ENCODE measurements at places on chromosomes 7 and 10.

GRCh38 chr7:10767771-10768170 is 205.9 kb upstream of the PHF14 start:
- DNase-seq, result no peak

DNA sequence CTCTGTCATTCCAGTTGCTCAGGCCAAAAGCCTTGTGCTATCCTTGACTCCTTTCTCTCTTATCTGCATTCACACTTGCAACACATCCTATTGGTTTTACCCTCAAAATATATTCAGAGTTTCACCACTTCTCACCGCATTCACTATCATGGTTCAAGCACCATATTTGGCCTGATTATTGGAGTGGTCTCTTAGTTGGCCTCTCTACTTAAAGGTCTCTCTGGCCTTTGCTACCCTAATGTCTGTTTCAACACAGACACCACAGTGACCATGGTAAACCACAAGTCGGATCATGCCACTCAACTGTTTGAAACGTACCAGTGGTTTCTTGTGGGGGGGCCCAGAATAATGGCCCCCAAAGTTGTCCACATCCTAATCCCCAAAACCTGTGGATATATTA is 15.2 kb upstream of the PDZD8 start:
- no peak for DNase-seq

GRCh38 chr7:133053321-133053891 is 28.5 kb downstream of the CHCHD3 start:
- DNase-seq, result no peak

GRCh38 chr7:73876973-73877372 is 16.0 kb downstream of the TMEM270 start:
- no peak for DNase-seq

DNA sequence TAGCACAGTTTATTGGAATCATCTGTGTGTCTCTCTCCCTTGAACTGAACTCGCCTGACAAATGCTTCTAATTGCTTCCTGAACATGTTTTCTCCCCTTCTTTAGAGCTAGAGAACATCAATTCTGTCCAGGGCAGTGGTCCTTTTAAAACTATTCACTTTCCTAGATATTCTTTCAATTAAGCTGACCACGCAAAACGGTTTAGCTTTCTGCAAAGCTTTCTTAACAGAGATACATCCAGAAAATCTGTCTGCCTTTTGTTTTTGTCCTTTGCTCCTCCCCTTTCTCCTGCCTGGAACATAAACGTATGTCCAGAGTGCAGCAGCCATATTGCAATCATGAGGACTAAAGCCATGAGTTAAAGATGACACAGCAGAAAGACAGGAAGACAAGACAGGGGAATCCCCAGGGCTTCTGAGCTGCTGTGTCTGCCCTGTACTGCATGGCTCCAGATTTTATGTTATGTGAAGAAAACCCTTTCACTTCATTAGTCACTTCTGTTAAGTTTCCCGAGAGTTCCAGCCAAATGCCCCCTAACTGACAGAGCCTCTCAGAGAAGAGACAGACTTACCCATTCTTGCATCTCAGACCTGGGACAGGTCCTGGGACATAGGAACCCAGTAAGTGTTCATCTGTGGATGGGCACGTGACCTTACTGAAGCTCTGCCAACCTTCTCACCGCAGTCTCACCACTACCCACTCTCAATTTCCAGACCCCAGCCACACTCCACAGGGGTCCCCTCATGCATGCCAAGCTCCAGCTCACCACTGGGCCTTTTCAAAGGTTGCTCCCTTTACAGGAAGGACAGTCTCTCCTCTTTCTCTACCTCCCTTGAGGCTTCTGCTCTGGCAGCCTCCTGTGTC is 35.0 kb upstream of the CPXM2 start:
- no peak for DNase-seq

GRCh38 chr10:73649876-73650536 is 5.8 kb downstream of the SYNPO2L start:
- no peak for DNase-seq

All from activated T-cell treated with anti-CD3 and anti-CD28 coated beads for 4 hours (primary cell).